ENCODE measurements at places on chromosomes 1 and 21.

DNA sequence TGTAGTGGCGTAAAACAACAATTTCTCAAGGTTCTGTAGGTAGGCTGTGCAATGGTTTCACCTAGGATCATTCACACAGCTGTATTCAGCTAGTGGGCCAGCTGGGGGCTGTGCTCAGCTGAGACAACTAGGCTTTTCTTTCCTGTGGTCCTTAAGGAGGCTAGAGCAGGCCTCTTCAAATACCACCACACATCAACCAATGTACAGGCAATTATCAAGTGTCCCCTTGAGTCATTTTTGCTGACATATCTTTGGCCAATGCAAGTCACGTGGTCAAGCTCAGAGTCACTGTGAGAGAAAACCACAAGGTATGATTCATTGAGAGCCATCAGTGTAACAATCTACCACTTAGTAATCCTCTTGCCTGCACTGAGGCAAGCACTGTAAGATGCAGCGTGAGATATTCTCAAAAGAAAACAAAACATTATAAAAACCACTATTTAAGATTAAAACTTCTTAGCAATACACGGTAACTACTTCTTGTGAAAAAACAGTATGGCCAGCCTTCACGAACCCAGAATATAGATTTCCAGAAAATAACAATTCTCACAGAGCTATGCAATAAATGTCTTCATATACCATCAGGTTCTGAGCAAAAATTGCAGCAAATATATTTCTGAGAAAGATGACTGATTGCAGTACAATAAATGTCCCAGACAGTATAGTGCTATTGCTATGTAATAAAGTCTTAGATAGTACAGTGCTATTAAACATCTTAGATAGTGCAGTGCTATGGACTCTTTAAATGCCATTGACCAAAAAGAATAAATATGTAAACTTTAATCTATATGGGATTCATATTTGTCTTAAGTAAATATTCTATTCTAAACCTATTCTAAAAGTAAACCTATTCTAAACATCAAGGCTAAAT, 55.3 kb downstream of the NME7 start:
- no peak overlapping the region for H3K27ac ChIP-seq
- H3K4me1 ChIP-seq, result no peaks in the 10 kb centered on the region
- H3K36me3 ChIP-seq, result no peaks in the 10 kb centered on the region

GRCh38 chr1:245856944-245857531, 650.0 kb downstream of the SMYD3 start:
- DNase-seq, result no peak
- H3K36me3 ChIP-seq, result no peaks in the 10 kb centered on the region
- no peak overlapping the region for H3K4me3 ChIP-seq
- H3K27me3 ChIP-seq, result no peaks in the 10 kb centered on the region

GRCh38 chr1:33441088-33441745, 10.3 kb upstream of the PHC2 start:
- DNase-seq, result no peak
- H3K4me3 ChIP-seq, result no peak overlapping the region
- H3K27ac ChIP-seq, result no peak overlapping the region
- no peaks in the 10 kb centered on the region for H3K27me3 ChIP-seq
- peaks cover 37% of the 10 kb centered on the region for H3K4me1 ChIP-seq

- DNase-seq, result no peak
- H3K27ac ChIP-seq, result no peak overlapping the region
- no peak overlapping the region for H3K4me3 ChIP-seq
- H3K4me1 ChIP-seq, result no peaks in the 10 kb centered on the region
Measured at GRCh38 chr1:174913225-174913903, 86.4 kb upstream of the CACYBP start.

GRCh38 chr1:154485910-154486496, 16.0 kb upstream of the TDRD10 start:
- no peak for DNase-seq
- H3K27me3 ChIP-seq, result no peaks in the 10 kb centered on the region
- H3K4me1 ChIP-seq, result peaks cover 35% of the 10 kb centered on the region
- no peak overlapping the region for H3K4me3 ChIP-seq

DNA sequence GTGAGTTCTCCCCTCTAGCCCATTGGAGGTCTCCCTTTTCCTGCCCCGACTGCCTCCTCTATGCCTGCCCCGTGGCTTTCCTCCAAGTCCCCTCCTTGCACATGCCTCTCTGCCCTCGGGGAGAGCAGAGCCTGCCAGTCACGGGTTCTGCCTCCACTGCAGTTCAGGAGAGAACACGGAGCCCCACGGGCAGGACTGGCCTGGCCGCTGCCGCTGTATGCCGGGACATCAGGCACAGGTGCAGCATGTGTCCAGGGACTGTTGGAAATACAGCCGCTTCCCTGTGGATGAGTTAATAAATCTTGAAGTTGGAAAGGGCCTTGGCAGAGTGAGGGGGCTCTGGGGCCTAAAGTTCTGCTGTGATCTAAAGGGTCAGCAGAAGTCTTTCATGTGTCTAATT, 676.6 kb downstream of the MATN1 start:
- peaks cover 21% of the 10 kb centered on the region for H3K27me3 ChIP-seq
- H3K4me3 ChIP-seq, result no peak overlapping the region
- H3K36me3 ChIP-seq, result no peaks in the 10 kb centered on the region
- DNase-seq, result no peak
- no peaks in the 10 kb centered on the region for H3K4me1 ChIP-seq

GRCh38 chr1:166129006-166129405, 37.8 kb downstream of the FAM78B start:
- no peak overlapping the region for H3K4me3 ChIP-seq
- H3K27me3 ChIP-seq, result no peaks in the 10 kb centered on the region
- H3K36me3 ChIP-seq, result no peaks in the 10 kb centered on the region
- DNase-seq, result no peak
- no peaks in the 10 kb centered on the region for H3K4me1 ChIP-seq

GRCh38 chr1:203287109-203287893, 18.0 kb upstream of the BTG2 start:
- DNase-seq, result peak; percentile 55
- peak overlapping the region; percentile 99 for H3K27ac ChIP-seq
- H3K36me3 ChIP-seq, result no peaks in the 10 kb centered on the region
- no peak overlapping the region for H3K4me3 ChIP-seq
- peaks cover 78% of the 10 kb centered on the region for H3K4me1 ChIP-seq

GRCh38 chr21:38486221-38486620, 12.1 kb downstream of the ERG start:
- DNase-seq, result no peak
- no peaks in the 10 kb centered on the region for H3K27me3 ChIP-seq
- no peak overlapping the region for H3K4me3 ChIP-seq
- H3K4me1 ChIP-seq, result peaks cover 77% of the 10 kb centered on the region

DNA sequence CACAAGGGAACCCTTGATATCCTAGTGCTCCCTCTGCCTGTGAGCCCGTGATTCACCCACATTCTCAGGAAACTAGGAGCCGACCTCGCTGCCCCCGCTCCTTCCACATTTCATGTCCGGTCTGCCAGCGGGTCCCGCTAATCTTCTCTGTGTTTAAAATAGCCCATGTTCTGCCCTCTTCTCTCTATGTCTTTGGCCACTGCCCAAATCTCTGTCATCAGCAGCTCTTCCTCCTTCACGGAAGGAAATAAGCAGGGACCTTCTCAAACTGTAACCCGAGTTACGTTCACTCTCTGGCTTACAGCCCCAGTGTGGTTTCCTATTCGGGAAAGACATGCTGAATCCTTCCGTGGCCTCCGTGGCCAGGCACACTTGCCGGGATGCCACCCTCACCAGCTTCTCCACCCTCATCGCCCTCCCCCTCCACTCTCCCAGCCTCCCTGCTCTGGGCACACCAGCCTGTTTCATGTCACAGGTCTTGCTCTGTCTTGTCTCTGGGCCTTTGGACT, 21.1 kb upstream of the UBXN10 start:
- no peaks in the 10 kb centered on the region for H3K4me1 ChIP-seq
- DNase-seq, result peak; percentile 45
- no peak overlapping the region for H3K27ac ChIP-seq
- H3K27me3 ChIP-seq, result peaks cover 15% of the 10 kb centered on the region
- no peak overlapping the region for H3K4me3 ChIP-seq
- H3K36me3 ChIP-seq, result no peaks in the 10 kb centered on the region

DNA sequence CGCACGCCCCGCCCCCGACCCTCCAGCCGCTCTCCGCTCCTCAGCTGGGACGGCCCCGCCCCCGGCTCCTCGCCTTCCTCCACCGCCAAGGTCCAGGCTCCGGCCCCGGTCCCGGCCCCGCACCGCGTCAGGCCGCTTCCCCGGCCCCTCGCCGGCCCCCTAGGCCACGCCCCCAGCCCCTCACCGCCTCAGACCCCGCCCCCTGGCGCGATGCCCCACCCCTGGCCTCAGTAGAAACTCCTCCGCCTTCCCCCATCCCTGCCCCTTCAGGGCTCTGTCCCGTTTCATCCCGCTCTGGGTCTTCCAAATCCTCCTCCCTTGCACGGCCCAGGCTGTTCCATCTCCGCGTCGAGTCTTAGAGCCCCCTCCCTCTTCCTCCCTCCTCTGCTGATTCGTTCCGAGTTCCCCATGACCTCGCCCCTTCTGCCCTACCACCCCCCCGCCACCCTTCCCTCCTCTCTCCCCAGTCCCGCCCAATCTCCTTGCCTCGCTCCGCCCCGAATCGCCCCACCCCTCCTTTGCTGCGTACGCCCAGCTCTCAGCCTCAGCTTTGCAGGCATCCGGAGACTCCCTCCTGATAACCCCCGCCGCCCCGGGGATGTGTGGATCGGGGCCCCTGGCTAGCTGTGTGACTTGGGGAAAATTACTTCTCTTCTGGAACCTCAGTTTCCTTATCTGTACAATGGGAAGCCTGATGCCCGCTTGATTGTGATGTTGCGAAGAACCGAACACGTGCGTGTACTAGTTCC, 448 bp upstream of the ASAP3 start:
- no peaks in the 10 kb centered on the region for H3K36me3 ChIP-seq
- DNase-seq, result peak; percentile 97
- H3K4me3 ChIP-seq, result peak overlapping the region; percentile 89
- H3K4me1 ChIP-seq, result peaks cover 34% of the 10 kb centered on the region
- H3K27me3 ChIP-seq, result no peaks in the 10 kb centered on the region

DNA sequence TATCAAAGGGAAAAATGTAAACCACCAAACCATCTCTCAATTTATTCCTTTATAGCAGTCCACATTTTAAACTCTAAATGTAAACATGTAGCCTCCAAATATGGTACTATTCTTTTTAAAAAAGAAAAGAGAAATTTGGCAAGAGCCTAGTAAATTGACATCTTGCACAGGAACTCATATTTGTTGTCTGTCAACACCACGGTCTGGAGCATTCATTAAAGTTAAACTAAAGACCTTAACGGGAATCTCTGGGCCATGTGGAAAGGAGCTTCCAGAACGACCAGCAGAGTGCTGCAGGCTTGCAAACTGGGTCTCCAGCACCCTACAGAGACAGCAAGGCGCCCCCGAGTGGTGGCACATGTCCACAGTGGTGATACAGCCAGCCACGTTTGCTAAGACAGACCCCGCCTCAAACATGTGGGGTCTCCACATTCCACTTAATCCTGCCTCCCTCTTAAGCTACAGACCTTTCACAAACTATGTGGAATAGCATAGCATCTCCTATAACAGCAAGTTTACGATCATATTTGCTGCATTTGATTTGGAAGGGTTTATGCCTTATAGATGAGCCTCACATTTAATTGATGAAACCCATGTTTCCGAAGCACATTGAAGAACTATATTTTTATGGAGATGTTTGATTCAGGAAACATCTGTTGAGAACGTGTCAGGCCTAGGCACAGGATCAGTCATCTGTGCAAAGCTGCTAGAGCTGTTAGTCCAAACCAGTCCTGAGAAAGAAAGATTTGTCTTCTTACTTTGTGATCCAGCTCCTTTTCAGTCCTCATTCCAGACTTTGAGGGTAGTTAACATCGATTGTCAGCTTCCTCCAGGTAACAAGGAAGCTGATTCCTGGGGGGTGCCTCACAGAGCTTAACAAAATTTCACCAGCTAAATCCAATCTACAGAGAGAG, 96.4 kb upstream of the BACE2 start:
- no peak overlapping the region for H3K27ac ChIP-seq
- no peaks in the 10 kb centered on the region for H3K36me3 ChIP-seq
- no peaks in the 10 kb centered on the region for H3K27me3 ChIP-seq
- no peak overlapping the region for H3K4me3 ChIP-seq
- H3K4me1 ChIP-seq, result peaks cover 9% of the 10 kb centered on the region
- no peak for DNase-seq

GRCh38 chr1:170296211-170296610, 150.5 kb downstream of the NTMT2 start:
- H3K4me1 ChIP-seq, result no peaks in the 10 kb centered on the region
- H3K27me3 ChIP-seq, result no peaks in the 10 kb centered on the region
- H3K4me3 ChIP-seq, result no peak overlapping the region
- no peaks in the 10 kb centered on the region for H3K36me3 ChIP-seq
- H3K27ac ChIP-seq, result no peak overlapping the region
- DNase-seq, result no peak

DNA sequence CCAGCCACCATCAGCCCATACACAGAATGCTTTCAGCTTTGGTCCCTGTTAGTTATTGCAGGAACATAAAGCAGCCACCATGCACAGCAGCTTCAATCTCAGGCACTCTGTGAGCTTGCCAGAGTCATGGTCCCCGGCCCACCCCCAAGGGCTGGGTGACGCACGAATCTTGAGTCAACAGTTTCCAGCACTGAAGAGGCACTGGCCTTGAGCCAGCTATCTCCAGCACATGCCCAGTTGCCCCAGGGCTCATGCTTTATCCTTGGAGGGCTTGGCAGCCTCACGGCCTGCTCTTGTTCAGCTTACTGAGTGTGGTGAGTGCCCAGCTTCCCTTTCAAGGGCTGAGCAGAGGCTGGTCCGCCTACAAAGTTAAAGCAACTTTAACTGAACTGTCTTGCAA, 200.7 kb upstream of the RAB4A start:
- no peak overlapping the region for H3K27ac ChIP-seq
- H3K4me1 ChIP-seq, result no peaks in the 10 kb centered on the region
- no peaks in the 10 kb centered on the region for H3K27me3 ChIP-seq
- peak; percentile 81 for DNase-seq
- no peak overlapping the region for H3K4me3 ChIP-seq

DNA sequence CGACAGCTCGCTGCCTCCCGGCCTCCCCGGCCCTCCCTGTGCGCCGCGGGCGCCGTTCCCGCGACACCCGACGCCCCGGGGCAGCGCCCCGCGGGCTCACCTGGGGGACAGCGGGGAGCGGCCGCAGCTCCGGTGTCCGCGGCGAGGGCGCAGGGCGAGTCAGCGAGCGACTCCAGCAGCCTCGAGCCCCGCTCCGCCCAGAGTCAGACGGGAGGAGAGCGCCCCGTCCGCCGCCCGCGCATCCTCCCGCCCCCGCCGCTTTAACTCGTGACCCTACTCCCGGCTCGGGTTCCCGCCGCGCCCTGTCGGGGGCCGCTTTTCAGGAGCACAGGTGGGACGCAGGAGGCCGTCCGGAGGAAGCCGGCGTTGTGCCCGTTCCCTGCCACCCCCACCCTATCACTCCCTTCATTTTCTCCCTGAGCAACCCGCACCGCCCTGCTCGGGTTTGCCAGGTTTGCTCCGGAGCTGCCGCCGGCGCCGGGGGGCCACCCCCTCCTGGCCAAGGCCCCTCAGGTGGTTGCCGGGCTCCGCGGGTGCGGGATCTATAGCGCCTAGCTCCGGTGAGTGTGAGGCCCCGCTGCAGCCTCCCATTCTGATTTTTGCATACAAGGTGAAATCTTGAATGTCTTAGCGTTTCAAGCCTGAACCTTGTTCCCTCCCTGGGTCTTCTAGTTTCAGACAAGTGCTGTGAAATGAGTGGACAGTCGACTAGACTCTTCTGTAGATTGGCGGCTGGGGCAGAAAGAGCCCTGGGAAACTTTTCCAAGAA, at the start of gene MCOLN3:
TSS of gene MCOLN3 (minus strand) at position 205 of the 769 bp plus-strand sequence. CDS start 3,140 bp downstream, outside the sequence.
- H3K27me3 ChIP-seq, result peaks cover 84% of the 10 kb centered on the region
- peak within 1 kb of the TSS; percentile 45 for H3K4me3 ChIP-seq
- peaks cover 3% of the 10 kb centered on the region for H3K4me1 ChIP-seq
- H3K36me3 ChIP-seq, result no peaks in the 10 kb centered on the region
